Kidney tubule cell (primary cell): ENCODE measurements at places on chromosomes 4 and X.

DNA sequence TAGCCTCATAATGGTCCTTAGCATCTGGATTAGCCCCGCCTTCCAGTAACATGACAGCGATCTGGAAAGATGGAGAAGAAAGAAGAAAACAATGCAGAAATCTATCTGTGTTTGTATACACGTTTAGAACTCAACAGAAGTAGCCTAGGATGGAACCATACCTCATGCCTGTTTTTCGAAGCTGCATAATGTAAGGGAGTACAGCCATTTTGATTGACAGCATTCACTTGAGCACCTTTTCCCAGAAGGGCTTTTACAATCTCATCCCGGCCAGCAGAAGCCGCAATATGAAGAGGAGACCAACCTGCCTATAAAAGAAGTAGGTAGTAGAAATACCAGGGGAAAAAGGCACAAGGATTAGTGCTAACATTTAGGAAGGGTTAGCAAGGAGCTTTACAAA, 3.5 kb downstream of the PSMD10 start:
- peak; percentile 9 for DNase-seq

- DNase-seq = peak; percentile 49
These were observed 1.7 kb downstream of the PDLIM5 start for GRCh38 chr4:94453391-94453963.

- DNase-seq = peak; percentile 78
These were observed 154.0 kb upstream of the AADAT start for GRCh38 chr4:170243662-170244288.

DNA sequence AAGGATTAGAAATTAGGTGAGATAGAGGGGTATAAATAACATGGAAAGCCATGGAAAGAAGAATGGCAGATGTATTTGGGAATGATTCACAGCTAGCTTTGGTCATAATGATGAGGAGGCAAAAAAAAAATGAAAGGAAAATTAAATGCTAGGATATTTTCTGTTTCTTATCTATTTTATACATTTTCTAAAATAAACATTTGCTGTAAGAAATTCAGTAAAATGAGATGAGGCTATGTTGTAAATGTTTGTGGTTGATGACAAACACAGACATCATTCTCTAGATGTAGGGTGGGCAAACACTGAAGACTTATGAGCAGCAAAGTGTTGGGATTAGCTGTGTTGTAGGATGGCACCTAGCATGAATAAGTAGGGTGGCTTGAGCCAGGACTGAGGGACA, 407.1 kb downstream of the IL15 start:
- no peak for DNase-seq

DNA sequence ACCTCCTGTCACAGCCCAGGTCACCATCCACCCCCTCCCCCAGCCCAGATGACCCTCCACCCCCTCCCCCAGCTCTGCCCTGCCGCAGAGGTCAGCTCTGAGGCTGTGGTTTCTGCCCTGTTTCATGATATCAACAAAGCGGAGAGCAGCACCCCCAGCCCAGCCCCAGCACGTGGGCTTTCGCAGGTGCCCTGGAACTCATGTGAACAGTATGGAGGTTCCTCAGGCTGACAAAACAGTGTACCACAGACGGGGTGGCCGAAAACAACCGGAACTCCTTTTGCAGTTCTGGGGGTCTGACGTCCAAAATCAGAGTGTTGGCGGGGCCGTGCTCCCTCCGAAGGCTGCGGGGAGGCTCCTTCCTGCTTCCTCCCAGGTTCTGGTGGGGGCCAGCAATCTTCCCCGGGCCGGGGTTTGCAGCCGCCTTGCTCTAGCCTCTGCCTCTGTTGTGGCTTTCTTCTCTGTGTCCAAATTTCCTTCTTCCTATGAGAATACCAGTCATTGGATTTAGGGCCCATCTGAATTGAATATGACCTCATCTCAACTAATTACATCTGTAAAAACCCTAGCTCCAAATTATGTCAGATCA, 7.9 kb upstream of the PSAPL1 start:
- no peak for DNase-seq

DNA sequence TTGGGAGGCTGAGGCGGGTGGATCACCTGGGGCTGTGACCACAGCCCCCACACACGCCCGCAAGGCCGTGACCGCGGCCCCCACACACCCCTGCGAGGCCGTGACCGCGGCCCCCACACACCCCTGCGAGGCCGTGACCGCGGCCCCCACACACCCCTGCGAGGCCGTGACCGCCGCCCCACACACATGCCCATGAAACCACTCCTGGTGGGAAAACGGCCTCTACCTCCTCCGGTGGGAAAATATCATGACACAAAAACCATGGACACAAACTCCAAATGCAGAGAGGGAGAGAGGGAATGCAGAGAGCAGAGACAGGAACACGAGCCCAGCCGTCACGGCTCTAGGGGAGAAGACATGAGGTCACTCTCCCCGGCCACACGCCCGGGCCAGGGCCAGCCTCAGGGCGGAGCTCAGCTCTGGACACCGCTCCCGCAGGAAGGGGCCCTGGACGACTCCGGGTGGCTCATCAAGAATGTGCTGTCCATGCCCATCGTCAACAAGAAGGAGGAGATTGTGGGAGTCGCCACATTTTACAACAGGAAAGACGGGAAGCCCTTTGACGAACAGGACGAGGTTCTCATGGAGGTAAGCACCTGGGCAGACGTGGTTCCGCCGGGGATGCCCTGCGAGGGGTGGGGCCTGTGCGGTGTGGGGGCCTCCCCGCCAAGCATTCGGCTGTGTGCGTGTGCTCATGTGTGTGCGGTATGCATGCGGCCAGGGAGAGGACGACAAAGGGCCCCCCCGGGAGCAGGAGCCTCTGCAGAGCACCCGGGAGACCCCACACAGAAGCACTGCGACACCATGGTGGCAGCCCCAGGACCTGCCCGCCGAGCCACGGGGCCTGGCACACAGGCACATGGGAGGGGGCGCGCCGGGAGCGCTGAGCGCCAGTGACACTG, 17.4 kb downstream of the ATP5ME start:
- peak; percentile 57 for DNase-seq

DNA sequence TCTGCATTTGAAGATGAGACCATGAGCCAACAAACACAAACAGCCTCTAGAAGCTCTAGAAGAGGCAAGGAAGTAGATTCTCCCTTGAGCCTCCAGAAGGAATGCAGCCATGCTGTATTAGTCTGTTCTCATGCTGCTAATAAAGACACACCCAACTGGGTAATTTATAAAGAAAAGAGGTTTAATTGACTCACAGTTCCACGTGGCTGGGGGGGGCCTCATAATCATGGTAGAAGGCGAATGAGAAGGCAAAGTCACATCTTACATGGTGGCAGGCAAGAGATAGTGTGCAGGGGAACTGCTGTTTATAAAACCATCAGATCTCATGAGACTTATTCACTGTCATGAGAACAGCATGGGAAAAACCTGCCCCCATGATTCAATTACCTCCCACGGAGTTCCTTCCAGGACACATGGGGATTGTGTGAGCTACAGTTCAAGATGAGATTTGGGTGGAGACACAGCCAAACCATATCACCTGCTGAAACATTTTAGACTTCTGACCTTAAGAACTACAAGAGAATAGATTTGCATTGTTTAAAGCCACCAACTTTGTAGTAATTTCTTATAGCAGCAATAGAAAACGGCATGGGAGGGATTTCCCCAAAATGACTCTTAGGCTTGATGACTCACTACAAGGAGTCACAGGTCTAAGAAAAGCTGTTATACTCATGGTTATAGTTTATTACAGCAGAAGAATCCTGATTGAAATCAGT, 284.4 kb upstream of the SFRP2 start:
- DNase-seq = peak; percentile 91

DNA sequence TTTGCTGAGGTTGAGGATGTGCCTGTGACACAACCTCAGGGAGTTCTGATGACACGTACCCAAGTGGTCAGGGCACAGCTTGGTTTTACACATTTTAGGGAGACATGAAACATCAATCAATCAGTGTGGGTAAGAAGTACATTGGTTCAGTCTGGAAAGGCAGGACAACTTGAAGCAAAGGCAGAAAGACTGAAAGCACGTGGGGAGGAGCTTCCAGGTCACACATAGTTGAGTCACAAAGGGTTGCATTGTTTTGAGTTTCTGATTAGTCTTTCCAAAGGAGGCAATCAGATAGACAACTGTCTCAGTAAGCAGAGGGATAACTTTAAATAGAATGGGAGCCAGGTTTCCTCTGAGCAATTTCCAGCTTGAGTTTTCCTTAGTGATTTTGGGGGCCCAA, 1910.0 kb upstream of the AGA start:
- no peak for DNase-seq

GRCh38 chr4:162126729-162127128, 37.1 kb downstream of the FSTL5 start:
- no peak for DNase-seq

DNA sequence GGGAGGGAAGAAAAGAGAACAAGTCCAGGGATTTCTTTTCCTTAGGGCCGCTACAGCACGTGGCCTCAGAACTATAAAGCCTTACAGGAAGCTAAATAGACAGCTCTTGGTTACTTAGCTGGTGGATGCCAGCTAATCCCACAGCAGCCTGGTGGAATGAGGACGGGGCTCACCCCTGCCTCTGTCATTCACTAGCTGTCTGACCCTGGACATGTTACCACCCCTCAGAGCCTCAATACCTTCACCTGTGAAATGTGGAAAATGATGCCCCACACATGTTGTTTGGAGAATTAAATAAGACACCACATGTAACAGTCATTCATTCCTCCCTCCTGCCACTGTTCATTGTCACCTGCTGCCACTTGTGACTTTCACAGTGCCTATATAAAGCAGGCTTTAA, 15.7 kb downstream of the CCKAR start:
- no peak for DNase-seq

DNA sequence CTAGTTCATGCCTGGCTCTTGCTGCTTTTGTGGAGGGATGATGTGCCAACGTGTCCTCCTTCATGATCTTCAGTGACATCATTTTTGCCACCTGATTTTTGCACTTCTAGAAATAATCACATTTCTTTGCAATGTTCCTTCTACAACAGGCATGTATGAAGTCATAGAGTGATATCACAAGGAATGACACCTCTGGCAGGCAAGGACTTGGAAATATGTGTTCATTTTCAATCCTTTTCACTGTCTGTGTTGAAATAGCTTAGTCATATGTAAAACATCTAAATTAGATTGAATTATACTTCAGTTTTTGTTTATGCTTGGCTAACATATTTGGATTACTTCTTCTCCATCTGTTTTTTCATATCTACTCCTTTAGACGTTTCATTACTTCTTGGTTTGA, 221.2 kb upstream of the STK26 start:
- DNase-seq = no peak

- no peak for DNase-seq
These were observed 150.1 kb upstream of the CASK start for GRCh38 chrX:42073448-42073847.

- DNase-seq = no peak
These were observed 32.5 kb downstream of the ETDB start for GRCh38 chrX:135087867-135088266.

- DNase-seq = peak; percentile 52
These were observed 1529.1 kb upstream of the ADGRL3 start for GRCh38 chr4:59671037-59671436.

GRCh38 chr4:31362756-31363155, 642.6 kb downstream of the PCDH7 start:
- peak; percentile 35 for DNase-seq

DNA sequence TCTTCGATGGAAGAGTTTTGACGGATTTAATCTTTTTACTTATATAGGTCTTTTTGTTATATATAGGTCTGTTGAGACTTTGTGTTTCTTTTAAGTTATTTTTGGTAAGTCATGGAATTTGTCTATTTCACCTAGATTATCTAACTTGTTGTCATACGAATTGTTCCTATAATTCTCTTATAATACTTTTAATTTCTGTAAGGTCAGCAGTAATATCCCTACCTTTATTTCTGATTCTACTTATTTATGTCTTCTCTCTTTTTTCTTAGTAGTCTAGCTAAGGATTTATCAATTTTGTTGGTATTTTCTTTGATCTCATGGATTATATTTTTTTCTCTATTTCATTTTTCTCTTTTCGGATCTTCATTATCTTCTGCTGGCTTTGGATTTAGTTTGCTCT, 11.6 kb downstream of the SAP30 start:
- DNase-seq = no peak

GRCh38 chrX:776061-776460, 145.5 kb downstream of the SHOX start:
- DNase-seq = no peak

DNA sequence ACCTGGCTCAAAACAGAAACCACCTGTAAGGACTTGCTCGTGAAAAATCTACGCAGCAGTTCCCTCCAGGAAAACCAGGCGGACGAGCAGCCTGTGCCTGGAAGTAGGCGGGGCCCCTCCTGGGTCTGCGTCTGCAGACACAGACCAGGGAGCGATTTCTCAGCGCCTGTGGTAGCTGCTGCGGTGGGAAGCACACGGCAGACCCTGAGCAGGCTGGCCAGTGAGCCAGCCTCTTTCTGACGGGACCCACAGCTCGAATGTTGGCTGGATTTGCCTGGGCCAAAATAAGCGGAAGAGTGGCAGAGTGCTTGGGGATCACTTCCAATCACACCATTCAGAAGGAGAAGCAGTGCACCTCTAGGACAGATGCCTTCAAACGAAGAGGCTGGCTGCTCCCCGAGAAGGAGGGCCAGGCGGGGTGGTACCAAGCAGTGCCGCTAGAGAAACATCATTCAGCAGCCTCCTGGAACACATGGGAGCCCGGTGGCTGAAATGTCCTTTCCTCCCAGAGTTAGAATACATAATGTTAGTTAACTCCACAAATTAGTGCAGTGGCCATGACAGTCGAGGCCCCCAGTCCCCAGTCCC, 85.9 kb downstream of the GATB start:
- peak; percentile 67 for DNase-seq

DNA sequence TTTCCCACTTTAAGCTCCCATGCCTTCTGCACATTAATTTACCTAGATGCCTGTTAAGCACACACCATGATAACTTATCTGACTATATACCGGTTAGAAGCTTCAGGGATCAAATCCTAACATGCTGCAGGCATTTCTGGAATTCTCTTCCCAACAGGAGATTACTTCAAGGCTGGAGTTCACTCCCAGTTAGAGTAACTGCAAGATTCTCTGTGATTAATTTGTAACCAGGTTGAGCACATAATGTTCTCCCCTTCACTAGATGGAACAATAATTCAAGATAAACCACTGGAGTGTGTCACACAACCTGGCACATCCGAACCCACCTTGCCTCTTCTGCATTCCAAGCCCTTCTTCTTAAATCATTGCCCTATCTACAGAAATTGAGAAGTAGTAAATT, 11.8 kb upstream of the UGT2A3 start:
- DNase-seq = peak; percentile 70
